Stomach (tissue), 19 donors: ENCODE measurements at places on chromosomes 3 and 15. TPM values are rescaled to one million over a fixed set of nuclear protein-coding genes. Genes with fewer than 3 reads are reported as not detected.
A peak's percentile ranks its signal among the peaks of the same experiment; 100 is the strongest.

The CERS3 gene
- total RNA-seq = not detected

The NOX5 gene
- total RNA-seq = 0.29 TPM

The KLHL24 gene
- 55.1 TPM for total RNA-seq

The NPHP3 gene
- 19.3 TPM for total RNA-seq

The ADGRG7 gene
- not detected for total RNA-seq

The DNASE1L3 gene
- total RNA-seq = 10.4 TPM

DNA sequence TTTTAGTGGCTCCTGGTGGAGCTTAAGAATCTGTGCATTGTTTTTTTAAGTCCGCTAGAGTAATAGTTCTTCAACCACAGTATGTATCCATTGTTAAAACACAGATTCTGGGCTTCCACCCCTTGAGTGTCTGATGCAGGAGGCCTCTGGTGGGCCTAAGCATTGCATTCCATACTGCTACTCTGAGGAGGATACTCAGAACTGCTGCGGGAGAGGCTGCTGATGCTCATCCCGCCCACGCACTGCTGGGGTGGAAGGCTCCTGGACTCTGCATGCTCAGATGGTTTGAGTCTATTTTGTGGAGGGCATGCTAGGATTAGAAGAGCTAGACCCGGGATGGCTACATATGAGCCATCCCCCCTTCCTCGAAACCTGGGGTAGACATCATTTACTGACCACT is 74.4 kb downstream of the THSD4 start:
- no peak for DNase-seq

The CCDC71 gene
- 13.0 TPM for total RNA-seq

GRCh38 chr15:63447017-63447676 is 57.2 kb upstream of the USP3 start:
- DNase-seq = no peak

DNA sequence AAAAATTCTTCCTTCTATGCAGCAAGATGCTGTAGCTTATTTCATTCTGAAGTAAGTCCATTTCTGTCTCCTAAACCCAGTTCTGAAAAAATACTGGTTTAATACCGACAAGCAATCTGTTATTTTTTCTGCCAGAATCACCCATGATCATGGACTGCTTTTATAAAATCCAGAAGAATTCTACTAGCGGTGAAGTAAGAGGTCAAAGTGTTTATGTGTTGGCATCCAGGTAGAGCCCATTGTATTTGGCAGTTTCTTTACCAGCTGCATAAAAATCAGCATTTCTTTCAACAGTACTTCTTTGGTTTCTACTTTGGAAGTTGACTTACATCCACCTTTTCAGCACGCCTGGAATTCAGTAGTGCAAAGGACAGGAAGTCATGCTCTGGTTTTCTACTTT is 484.8 kb downstream of the NAALADL2 start:
- no peak for DNase-seq

The CHRM5 gene
- total RNA-seq = not detected

DNA sequence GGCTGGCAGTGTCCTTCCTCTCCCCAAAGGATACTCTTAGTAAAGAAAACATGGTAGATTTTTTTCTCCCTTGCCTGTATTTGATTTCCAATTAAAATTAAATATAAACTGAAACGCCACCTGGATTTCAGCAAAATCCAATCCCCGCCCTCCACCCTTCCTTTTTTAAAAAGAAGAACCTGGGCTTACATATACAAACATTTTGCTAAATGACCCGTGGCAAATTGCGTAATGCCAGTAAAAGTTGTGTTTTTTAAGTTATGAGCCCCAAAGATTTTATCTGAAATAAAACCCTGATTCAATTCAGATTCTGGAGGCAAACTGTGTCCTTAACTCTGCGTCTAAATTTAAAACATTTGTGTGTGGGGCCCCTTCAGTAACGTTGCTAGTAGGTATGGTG is 403.0 kb downstream of the FOXP1 start:
- no peak for DNase-seq

The RFX7 gene
- total RNA-seq = 13.8 TPM

The DNAH1 gene
- 22.2 TPM for total RNA-seq

GRCh38 chr15:50825946-50826345 is 60.4 kb upstream of the SPPL2A start:
- DNase-seq = no peak

- peak; percentile 36 for DNase-seq
These were observed 348.5 kb downstream of the ERC2 start for GRCh38 chr3:56119575-56120349.

DNA sequence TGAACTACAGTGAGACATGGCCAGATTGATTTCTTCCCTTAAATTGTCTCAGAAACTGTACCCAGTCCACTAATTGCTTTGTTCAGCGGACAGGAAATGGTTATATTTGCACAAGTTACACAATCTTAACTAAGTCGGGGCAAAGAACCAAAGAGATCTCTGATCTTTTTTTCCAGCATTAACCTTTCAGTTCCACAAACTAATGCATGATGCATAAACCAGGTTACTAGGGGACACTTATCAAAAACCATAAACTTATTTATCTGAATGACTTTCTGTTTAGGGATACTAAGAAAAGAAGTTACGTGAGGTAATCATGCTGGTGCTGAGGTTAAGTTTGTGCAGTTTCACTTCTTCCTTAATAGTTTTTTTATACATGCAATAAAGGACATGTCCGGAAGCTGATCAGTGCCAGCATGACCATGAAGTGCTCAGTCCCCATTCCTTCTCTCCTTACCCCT is 22.4 kb downstream of the FNDC3B start:
- no peak for DNase-seq

The SV2B gene
- total RNA-seq = not detected

DNA sequence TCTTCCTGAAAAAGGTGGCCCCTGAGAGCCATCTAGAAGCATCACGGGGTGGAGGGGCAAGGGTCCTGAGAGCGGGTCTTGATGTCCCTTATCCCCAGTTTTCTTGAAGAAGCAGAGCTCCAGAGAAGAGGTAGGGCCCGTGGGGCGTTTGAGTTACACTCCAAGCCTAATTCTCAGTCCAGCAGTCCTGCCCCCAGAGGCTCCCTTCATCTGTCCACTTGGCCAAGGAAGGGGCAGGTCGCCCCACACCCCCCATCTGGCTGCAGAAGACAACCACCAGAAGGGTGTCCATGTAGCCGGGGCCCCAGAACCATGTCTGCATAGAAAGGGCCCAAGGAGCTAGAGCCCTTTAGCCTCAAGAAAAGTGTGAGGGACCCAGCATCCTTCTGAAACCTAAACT is 25.5 kb upstream of the RPL32 start:
- no peak for DNase-seq

DNA sequence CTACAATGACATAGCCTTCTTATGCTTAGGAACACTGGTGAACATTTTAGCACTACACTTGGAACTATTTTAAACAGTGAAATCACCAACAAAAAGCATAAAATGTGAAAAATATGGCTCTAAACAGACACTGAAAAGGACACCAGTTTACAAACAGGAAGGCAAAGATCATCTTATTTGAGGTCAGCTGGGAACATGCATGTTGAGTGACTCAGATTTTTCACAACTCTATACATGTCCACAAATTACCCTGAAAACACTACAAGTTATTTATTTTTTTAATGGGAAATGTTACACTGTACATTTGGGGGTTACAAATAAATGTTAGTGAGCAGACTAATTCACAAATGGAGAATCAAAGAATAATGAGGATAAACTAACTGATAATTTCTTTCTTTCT is 12.5 kb upstream of the GK5 start:
- DNase-seq = no peak

The BUB1B gene
- total RNA-seq = 25.0 TPM

DNA sequence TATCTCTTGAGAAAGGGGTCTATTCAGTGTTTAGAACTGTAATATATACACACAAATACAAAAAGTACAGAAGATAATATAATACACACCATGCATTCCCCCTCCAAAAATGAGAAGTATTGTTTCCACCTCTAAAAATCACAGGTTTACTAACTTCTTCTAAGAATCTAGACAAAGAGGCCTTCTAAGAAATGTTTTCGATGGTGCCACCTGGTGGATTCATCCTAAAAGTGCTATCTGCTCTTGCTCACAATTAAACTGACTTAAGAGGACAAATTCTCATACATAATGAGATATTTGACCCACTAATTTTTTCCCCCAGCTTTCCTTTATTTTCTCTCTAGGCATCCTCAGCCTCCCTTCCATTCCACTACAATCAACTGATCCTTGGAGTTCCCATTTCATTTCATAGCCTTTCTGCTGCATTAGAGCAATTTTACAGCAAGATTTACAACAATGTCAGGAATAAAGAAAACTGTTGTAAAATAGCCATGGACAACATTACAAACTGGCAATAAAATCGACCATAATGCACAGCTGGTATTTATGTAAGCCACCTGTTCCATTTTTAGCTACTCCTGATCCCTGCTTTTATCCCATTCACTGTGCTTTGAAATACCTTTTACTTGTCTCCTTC is 124.6 kb downstream of the ARRDC4 start:
- peak; percentile 47 for DNase-seq

The PPCDC gene
- total RNA-seq = 13.4 TPM

GRCh38 chr3:51968883-51969678 is 1.8 kb upstream of the PCBP4 start:
- peak; percentile 62 for DNase-seq

The NMB gene
- total RNA-seq = 2.0 TPM

- no peak for DNase-seq
These were observed 252.0 kb downstream of the UBE2E2 start for GRCh38 chr3:23455084-23455483.
